ENCODE measurements at places on chromosomes 5 and 9. TPM values are rescaled to one million over a fixed set of nuclear protein-coding genes. Genes with fewer than 3 reads are reported as not detected.

CSF1R gene
- polyA plus RNA-seq, result 31.0 TPM

WASHC1 gene
- polyA plus RNA-seq, result 23.2 TPM

CAMK4 gene
- 10.9 TPM for polyA plus RNA-seq

AOPEP gene
- 44.3 TPM for polyA plus RNA-seq

ENC1 gene
- polyA plus RNA-seq, result 122 TPM

ACSL6 gene
- polyA plus RNA-seq, result 2.9 TPM
